ENCODE measurements at places on chromosomes 2 and 18.
A peak's percentile ranks its signal among the peaks of the same experiment; 100 is the strongest.

DNA sequence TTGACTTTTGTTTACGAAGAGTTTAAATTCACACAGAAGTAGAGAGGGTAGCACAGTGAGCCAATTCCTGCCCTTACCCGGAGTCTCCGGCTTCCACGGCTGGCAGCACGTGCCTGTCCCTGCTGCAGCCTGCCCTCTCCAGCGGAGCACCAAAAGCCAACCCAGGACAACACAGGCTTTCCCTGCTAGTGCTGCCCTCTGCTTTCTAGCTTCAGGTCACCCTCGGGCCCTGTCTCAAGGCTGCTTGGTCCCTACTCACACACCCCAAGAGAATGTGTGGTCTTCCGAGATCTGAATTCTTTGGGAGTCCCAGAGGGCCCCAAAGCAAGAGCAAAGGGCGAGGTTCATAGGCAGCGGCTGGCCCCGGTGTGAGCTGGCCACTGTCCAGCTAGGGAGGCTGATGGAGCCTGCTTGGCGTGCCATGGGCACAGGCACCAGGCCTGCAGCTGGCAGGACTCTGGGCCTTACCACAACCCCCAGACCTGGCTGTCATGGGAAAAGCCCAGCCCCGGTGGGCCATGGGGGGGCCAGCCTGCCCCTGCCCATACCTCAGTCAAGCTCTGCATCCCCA is 7.0 kb upstream of the HS6ST1 start:
- no peak for DNase-seq

GRCh38 chr18:2651981-2652380 is 3.5 kb upstream of the SMCHD1 start:
- no peak for DNase-seq

DNA sequence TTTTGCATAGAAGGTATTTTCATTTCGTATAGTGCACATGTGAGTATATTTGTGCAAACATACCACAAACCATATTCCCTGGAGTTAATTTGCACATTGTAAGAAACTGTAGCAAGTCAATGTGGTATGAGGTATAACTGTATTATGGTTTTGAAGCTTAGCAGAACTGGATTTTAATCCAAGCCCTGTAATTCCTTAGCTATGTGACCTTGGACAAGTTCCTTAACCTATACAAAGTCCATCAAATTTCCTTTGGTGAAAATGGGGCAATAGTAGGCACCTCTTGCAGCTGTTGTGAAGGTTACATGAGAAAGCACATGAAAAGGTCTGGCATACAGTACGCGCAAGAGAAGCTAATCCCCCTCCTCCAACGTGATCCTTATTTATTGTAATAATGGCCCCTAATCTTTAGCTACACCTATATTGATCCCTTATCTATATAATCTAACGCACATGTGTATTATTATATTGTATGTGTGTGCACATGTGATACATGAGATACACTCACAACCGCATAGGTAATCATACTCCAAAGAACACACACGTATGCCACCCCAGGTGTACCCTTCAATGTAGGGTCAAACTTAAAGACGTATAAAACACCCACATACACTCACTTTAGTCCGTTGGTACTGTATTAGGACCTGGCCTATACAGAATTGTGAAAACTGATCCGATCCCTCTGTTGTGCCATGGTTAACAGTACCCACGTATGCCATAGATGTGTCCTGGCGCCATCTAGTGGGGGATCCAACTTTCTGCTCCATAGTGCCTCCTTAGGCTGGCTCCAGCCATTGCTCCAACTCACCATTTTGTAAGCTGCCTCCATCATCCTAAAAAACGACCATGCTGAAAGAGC is 402.9 kb upstream of the SLC14A2 start:
- peak; percentile 25 for DNase-seq

DNA sequence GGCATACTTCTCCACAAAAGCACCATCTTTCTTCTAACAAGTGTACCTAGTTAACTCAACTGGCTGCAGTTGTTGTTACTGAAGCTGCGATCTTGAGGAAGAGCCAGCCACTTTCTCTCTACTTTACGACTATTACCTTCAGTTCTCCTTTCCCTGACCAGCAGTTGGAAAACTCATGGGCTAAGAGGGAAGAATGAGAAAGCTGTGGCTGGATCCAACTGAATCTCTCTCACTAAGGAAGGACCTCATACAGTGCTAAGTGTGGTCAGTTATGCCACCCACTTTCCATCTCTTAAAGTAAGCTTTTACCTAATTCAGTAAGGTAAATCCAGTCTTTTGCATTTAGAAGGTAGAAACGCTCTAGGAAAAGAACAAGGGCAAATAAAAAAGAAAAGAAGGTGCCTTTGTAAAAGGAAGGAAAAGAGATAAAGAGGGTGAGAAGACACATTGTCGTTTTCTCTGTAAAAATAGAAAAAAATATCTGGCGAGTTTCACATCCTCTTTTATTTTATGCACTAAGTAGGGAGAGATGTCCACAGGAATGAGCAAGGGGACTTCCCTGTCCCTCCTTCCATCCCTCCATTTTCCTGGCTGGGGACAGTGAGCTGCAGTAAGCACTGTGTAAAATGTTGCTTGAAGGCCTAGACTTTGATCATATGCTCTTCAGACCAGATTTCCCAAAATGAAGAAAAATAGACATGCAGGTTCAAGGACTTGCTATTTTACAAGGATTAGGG is 73.4 kb downstream of the PLEKHM3 start:
- DNase-seq = no peak

GRCh38 chr2:143410082-143410897 is 281.1 kb downstream of the ARHGAP15 start:
- DNase-seq = no peak

DNA sequence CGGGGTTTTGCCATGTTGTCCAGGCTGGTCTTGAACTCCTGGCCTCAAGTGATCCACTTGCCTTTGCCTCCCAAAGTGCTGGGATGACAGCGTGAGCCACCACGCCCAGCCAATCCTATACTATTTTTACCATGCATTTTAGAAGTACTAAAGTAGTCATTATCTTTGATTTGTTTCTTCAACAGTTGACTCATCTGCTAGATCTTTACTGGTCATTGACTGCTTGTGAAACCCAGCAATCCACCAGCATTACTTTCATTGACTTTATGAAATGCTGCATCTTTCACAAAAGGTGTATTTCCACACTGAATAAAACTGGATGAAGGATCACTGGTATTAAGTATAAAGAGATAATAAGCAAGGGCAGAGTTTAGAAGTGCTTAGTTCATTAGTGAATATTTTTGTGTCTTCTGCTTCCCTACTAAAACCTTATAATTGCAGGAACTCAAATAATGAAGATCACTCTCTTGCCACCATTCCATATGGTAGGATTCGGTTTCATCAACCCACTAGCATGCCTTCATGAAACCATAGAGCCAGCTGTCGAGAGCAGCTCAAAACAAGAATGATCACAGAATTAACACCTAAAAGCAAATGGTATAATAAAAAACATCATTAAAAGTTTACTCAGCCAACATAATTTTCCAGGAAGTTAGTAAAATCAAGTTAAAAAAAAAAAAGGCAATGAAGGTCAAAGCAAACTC is 33.1 kb downstream of the IRS1 start:
- no peak for DNase-seq

DNA sequence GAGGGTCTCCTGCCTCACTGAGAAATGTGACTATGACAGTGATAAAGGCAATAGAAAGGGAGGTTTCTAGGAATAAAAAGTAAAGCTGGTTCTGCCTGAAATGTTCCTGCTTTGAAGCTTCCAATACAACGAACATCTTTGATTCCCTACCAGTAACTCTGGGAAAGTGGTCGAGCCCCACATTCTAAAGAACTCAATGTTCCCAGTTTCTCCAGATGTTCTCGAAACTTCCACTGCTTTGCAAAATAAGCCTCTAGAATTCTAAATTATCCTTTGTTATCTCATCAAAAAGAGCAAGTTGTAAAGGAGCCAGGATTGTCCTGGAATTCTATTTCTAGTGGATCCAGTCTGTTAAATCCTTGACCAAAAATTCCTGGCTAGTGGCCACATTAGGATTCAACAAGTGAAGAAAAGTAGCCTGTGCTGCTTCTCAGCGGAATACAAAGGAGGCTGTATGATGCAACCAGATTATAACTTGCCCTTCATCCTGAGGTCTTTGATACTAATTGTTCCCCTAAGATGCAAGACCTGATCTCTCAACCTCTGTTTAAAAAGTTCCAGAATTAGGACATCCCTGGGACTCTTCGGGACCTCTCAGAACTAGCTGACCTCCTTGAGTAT is 8.4 kb downstream of the SCN7A start:
- no peak for DNase-seq

DNA sequence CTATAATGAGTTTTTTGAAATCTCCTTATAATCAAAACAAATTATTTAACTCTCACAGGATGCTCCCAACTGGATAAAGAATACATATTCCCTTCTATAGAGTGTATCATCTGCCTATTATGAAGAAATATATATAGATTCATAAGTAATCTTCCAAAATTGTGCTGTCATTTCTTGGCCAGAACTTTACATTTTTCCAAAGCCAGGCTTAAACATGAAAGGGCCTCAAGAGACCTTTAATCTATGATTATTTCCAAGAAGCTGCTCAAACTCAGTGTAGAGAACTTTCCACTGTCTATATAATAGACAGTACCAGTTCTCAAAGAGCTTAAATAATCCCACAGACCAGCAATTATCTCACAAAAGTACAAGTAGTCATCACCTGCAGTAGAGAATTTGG is 211.0 kb downstream of the AKAIN1 start:
- DNase-seq = no peak

GRCh38 chr2:167860082-167860481 is 387.3 kb downstream of the STK39 start:
- DNase-seq = no peak

- no peak for DNase-seq
Measured at GRCh38 chr2:5535301-5535700, 156.9 kb upstream of the SOX11 start.

- DNase-seq = no peak
Measured at GRCh38 chr18:79544386-79544963, 135.1 kb upstream of the CTDP1 start.

- no peak for DNase-seq
Measured at GRCh38 chr2:97957432-97958183, 38.1 kb downstream of the TMEM131 start.

- no peak for DNase-seq
Measured at GRCh38 chr2:160028431-160029269, 33.8 kb downstream of the PLA2R1 start.

- DNase-seq = no peak
Measured at GRCh38 chr18:54845787-54846186, 17.5 kb downstream of the RAB27B start.

GRCh38 chr18:48826806-48827205 is 124.0 kb downstream of the SMAD7 start:
- no peak for DNase-seq

DNA sequence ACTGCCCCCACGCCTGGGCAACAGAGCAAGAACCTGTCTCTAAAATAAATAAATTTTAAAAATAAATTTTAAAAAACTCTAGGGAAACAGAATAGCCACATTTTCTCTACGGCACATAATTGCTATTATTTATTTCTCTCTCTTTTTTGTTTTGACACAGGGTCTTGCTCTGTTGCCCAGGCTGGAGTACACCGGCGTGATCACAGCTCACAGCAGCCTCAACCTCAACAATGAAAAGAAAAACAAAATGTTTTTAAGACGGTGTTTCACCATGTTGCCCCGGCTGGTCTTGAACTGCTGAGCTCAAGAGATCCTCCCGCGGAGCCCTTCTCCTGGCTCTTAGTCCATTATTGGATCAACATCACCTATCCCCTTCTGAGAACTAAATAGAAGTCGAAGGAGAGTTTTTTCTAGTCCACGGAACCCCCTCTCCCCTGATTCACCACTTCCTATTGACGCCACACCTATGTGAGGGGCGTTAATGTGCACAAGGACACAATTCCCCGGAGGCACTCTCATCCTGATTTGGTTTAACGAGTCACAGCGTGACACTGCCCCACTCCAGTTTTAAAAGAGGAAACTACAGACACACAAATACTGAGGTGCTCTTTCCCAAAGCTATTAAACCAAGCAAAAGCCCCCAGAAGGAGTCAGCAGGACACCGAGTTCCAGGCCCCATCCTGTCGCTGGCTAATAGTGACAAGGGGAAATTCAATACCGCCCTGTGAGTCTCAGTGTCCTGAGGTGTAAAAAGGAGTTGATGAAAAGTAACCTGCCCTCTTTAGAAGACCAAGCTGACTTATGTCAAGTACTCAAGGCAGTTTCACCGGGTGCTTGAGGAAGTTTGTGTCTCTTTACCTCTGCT is 1.1 kb downstream of the NPC1 start:
- DNase-seq = no peak

GRCh38 chr2:145760781-145761649 is 1241.1 kb upstream of the ZEB2 start:
- no peak for DNase-seq

- no peak for DNase-seq
Measured at GRCh38 chr2:161976295-161976694, 97.7 kb downstream of the DPP4 start.

- DNase-seq = no peak
Measured at GRCh38 chr2:136131484-136131960, 13.6 kb upstream of the CXCR4 start.

DNA sequence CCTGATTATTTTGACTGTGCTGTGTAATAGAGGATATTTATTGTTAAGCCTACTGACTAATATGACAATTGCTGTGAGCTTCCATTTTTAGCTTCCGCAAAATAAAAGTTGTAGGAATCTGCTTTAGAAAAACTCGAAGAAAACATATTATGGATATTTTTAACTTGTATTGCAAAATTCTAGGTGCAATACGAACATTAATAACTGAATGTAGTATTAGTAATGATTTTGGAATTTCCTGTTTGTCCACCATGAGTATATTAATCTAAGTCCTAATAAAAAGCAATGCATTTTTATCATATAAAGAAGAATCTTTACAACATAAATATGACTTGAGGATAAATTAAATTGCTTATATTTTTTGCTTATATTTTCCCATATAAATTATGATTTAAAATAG is 2.4 kb upstream of the DSC3 start:
- DNase-seq = no peak

- no peak for DNase-seq
Measured at GRCh38 chr2:128726911-128727310, 408.2 kb upstream of the HS6ST1 start.

- DNase-seq = no peak
Measured at GRCh38 chr2:235005603-235006259, 53.9 kb downstream of the SH3BP4 start.

GRCh38 chr2:181616715-181617114 is 40.2 kb downstream of the CERKL start:
- no peak for DNase-seq

DNA sequence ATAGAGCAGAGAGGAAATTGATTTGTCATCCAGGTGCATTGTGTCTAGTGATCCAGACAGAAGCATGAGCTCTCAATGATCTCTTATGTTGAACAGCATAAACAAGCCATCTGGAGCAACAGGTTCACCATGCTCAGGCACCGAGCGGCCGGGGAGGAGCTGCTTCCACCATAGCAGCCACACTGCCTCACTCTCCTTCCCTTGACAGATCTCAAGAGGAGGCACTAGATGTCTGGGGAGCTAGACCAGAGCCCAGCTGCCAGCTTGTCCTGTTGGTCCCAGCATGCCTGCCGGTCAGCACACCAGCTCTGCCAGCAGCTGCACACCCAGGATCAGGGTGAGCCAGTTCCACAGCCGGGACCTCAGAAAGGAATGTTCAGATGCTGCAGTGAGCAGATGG is 17.5 kb upstream of the LONRF2 start:
- no peak for DNase-seq

All from GM12891 (cell line).